ENCODE measurements at places on chromosomes 3 and 15.

DNA sequence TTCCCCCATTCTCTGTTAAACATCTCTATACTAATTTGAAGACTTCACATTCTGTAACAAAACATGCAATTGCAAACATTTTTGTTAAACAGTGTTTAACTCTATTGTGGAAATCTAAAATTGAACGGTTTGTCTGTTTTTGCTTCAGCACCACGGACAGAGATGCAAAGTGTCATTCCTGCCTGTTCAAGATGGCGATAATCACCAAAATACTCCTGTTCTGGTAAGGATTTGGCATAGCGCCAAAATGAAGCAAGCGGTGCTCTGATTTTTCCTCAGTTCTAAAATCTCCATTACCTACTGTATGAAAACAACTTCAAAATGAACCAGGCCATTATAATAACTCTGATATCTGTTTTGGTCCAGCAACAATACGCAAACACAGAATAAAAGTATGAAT, 129.7 kb upstream of the TUSC7 start:
- no peak for DNase-seq

DNA sequence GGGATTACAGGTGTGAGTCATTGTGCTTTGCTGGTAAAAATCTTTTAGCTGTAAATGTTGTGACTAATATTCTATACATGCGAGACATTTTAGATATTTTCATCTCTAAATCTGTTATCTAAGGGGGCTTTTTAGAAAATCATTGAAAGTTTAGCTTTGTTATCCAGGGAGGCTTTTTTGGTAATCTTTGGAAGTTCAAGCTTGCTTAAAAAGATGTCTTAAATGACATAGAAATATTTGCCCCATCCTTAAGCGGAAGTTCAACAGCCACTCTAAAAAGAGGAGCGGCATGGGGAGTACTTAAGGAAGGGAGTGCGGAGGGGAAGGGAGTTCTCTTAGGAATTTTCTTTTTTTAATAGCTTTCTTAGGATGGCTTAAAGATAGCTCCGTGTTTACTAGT, 26.1 kb downstream of the DNAJC13 start:
- DNase-seq = no peak

GRCh38 chr3:138400651-138401070, 33.8 kb upstream of the ESYT3 start:
- DNase-seq = no peak

DNA sequence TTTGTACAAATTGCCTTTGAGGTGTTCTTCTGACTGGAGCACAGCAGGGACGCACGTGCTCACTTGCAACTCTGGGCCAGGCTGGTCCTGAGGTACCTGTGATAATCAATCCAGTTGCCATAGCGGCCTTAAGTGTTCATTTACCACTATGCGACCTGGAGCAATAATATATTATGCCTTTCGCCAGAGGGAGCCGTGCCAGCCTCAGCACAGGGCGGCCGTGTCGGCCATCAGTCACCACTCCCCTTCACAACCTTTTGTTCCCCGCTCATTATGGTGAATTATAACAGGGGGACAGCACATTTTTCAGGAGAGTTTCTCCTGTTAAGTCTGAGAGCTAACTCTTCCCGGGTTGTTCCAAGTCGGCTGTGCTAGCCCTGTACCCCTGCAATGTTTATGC, 289.7 kb downstream of the RORA start:
- no peak for DNase-seq

DNA sequence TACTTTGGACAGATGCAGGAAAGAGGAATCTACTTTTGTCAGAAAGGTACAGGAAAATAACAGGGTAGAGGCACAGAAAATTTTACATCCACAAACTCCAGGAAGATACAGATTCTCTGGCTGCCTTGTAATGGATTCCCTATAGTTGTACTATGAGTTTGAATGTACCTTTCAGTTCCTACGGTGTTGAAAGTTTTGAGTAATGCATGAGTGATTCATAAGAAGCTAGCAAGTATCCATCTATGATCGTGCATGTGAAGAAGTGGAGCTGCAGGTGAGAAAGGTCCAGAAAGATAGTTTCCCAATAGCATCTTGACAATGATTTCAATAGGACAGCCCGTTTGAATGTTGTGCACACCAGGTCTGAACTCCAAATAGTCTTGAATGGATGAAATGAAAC, 786.5 kb upstream of the ROBO1 start:
- DNase-seq = no peak

GRCh38 chr15:56639631-56640030, 93.7 kb downstream of the ZNF280D start:
- no peak for DNase-seq

GRCh38 chr3:197522881-197523441, 32.8 kb downstream of the BDH1 start:
- DNase-seq = no peak

- no peak for DNase-seq
Measured at GRCh38 chr3:160698599-160699195, 21.7 kb downstream of the ARL14 start.

- DNase-seq = no peak
Measured at GRCh38 chr15:84715441-84716035, 401 bp downstream of the SEC11A start.

DNA sequence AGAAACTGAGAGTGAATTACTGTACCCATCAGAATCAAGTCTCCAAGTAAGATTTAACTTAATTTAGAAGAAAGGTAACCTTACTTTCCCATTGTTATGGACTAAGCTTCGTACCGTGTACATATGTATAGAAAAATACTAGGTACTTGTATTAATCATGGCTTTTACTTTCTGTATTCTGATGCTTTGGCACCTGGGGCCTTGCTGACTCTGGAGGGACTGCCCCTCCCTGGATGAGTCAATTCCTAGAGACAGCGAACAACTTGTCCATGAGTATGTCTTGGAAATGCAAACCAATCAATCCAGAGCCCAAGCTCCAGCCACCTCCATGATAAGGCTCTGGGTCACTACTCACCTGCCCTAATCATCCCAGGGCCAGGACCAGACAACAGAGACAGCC, 50.0 kb upstream of the DGKG start:
- no peak for DNase-seq

DNA sequence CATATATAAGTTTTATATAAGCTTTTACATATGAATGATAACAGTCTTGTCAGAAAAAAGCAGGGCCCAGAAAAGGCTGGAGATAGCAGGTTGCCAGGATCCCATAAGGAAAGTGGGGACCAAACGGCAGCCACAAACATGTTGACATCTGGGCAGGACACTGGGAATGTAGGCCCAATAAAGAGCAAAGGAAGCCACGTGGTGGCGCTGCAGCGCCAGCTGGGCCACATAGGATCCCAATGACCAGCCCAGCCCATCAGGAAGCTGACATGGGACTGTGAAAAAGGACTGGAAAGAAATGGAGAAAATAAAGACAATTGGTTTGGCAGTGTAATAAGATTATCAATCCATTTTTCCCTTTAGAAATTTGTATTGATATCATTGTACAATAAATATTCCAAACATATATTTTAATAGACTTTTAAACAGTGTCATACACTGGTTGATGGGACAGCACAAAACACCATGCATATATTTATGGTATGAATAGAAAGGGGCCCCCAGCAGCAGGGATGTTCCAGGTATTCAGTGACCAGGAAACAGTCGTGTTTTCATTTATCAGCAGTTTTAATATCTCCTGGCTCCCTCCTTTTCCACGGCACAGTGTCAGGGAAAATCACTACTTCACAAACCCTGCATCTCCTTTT, 89.0 kb upstream of the STRIT1 start:
- DNase-seq = no peak

- no peak for DNase-seq
Measured at GRCh38 chr15:60889006-60889405, 340.1 kb downstream of the RORA start.

GRCh38 chr3:189563853-189564563, 67.2 kb upstream of the TP63 start:
- DNase-seq = peak; percentile 1

- no peak for DNase-seq
Measured at GRCh38 chr15:87575896-87576473, 680.6 kb downstream of the NTRK3 start.

DNA sequence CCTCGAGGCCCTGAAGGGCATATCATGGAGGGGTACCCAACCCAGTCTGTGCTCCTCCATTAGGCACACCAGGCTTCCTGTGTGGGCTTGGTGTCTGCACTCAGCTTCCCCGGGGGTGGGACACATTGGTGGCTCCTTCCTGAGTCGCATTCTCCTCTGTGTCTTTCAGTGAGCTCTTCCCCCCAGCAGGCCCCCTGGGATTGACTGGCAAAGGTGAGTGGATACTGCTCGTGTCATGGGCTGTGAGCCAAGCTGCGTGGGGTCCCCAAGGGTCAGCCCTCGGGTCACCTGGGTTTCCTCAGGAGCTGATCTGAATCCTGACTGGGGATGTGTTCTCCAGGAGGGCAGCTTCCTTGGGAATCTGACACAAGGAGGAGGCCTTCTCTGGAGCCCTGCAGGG, 231.0 kb downstream of the SNRPN start:
- DNase-seq = no peak

GRCh38 chr3:195040094-195040493, 230.9 kb downstream of the XXYLT1 start:
- DNase-seq = no peak

GRCh38 chr15:25226360-25226759, 212.5 kb downstream of the UBE3A start:
- DNase-seq = no peak

- DNase-seq = no peak
Measured at GRCh38 chr3:156024904-156025533, 95.4 kb upstream of the KCNAB1 start.
